ENCODE measurements at places on chromosomes 7 and 10.

DNA sequence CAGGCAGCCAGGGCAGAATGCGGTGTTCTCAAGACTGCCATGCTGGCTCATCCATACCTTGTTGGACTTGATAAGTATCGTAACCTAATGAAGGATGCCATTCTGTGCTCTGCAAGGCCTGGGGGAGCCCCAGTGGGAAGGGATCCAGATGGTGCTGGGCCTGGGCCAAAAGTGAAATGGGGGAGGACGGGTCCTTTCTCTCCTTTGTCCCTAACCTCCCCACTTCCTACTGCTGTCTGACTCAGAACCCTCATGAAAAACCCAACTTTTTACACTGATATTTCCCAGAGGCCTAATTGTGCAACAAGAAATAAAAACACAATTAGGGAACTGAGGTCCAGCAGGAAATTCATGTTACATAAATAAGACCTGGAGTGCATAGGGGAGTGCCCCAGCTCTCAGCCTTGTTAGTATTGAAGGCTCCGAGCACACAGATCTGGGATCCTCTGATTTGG, 193.7 kb upstream of the SVIL start:
- no peak for DNase-seq

- no peak for DNase-seq
Observed at GRCh38 chr7:24905996-24906770, 73.8 kb downstream of the OSBPL3 start.

DNA sequence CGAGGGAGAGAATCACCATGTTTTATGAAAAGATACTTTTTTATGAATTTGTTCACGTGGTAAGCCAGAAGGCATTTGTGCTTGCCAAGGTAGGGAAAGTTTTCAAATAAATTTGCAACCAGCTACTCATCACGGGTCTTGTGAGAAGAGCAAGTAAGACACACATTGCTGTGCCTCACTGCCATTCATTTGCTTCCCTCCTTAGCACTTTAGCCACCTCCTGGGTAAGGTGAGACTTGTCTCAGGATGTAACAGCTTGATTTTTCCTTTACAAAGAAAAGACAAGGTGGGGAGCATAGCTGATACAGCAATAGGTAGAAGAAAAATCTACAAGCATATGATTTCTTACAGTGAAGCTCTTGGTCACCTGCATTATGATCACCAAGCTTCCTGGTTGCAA, 342.4 kb upstream of the GRM3 start:
- no peak for DNase-seq

GRCh38 chr10:67114945-67115344, 189.1 kb downstream of the LRRTM3 start:
- DNase-seq = no peak

GRCh38 chr7:2075811-2076210, 156.9 kb downstream of the MAD1L1 start:
- no peak for DNase-seq

GRCh38 chr10:68861253-68861652, 33.9 kb downstream of the STOX1 start:
- no peak for DNase-seq
